HS-27A (cell line): ENCODE measurements at places on chromosomes 6 and 20.

GRCh38 chr20:15913391-15914025, 659.7 kb downstream of the KIF16B start:
- DNase-seq, result no peak

GRCh38 chr6:161242113-161242512, 31.7 kb downstream of the AGPAT4 start:
- no peak for DNase-seq

- DNase-seq, result no peak
Measured at GRCh38 chr6:168885751-168886742, 367.6 kb downstream of the THBS2 start.

GRCh38 chr20:50110141-50111047, 2.6 kb downstream of the UBE2V1 start:
- DNase-seq, result no peak

- no peak for DNase-seq
Measured at GRCh38 chr20:3932681-3933080, 43.5 kb downstream of the PANK2 start.

DNA sequence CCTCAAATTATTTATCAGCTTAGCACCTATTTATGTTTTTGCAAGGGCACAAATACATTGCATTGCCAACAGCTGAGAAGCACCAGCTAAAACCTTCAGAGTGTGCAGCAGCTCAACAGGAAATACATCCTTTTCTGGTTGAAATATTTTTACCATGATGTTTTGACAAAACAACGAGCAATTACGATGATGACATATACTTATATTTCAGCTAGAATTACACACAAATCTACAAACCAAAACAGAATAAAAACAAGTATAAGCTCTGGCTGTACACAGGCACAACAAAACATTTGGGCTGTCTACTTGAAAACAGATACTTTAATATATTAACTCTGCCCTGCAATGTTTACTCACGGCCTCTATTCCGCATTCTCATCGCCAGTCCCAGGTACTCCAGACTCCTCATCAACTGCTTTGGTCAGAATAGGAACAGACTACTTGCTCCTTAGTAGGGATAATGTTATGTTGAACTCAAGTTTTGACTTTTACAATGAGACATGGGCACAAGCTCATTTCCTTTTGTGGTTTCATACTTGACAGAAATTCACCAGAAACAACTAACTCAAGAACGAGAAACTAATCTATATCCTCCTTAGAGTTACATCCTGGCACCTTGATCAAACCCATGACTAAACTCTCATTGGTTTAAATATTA, 377.6 kb downstream of the ESR1 start:
- no peak for DNase-seq

- DNase-seq, result peak; percentile 82
Measured at GRCh38 chr6:112468359-112468758, 121.2 kb downstream of the RFPL4B start.

- no peak for DNase-seq
Measured at GRCh38 chr20:57754190-57754589, 44.4 kb upstream of the PMEPA1 start.

- DNase-seq, result peak; percentile 46
Measured at GRCh38 chr6:101195588-101195987, 197.9 kb upstream of the GRIK2 start.

DNA sequence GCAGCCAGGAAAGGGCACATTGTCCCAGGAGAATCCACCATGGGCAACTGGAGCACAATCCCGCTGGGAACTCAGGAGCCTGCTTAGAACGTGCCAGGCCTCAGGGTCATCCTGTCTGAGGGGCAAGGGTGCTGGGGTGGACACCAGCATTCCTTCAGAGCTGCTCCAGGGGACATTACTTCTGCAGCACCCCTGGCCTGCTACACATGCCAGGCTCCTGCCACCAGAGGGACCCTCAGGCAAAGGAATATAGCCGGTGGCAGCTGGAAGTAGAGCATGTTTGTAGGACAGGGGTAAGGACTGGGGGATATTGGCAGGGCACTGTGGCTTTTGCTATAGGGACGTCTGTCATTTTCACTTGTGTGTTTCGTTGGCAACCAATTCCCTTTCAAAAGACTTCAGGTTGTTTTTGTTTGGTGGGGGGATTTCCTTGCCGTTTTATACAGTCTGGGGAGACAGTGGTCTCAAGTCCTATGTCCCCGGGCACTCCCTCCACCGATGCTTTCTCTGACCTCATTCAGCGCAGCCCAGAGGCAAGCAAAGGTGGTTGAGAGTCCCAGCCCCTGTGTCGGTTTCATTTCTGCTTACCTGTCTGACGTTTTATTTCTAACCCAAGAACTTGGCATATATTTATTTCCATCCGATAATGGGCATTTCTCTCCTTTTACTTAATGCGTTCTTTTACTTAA, 130.8 kb downstream of the JPH2 start:
- DNase-seq, result no peak

GRCh38 chr20:1319051-1319450, 9.9 kb downstream of the SDCBP2 start:
- DNase-seq, result no peak

GRCh38 chr6:155213611-155214372, 50.0 kb upstream of the CLDN20 start:
- DNase-seq, result no peak

GRCh38 chr20:8930726-8931125, 138.2 kb upstream of the PLCB4 start:
- DNase-seq, result no peak

GRCh38 chr6:84344005-84344404, 116.6 kb upstream of the CEP162 start:
- no peak for DNase-seq

DNA sequence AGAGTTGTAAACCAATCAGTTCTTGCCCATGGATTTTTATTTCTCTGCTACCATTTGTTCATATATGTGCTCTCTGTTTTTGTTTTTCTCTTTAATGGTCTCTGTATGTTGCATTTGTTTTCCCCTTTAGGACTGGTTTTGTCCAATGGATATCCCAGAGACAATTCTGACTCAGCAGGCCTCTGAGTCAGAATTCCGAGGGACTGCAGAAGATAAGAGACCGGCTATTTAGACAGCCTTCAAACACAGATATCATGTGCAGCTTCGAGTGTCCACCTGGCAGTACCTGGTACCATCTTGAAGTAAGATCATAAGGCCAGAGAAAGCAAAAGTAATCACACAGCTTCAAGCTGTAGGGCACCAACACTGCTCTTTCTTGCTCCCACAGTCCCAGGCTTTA, 125.5 kb downstream of the ELOVL4 start:
- no peak for DNase-seq

DNA sequence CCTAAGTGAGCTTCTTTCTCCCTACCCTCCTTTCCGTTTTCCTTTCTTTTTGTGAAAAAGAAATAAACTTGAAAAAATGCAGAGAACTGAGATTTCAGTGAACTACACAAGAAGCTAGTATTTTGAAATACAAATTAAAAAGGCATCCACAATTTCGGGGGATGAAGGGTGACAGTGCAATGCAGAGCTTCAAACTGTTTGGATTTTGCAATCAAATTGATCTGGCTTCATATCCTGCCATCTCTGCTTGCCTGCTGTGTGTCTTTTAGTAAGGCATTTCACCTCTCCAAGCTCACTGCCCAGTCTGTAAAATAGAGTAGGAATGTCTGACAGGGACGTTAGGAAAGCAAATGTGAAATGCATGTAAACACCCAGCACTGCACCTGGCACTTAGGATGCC, 258.0 kb downstream of the HACE1 start:
- no peak for DNase-seq

GRCh38 chr6:130372786-130373185, 7.0 kb downstream of the TMEM200A start:
- no peak for DNase-seq

GRCh38 chr6:148441454-148441911, 98.8 kb downstream of the SASH1 start:
- peak; percentile 73 for DNase-seq

GRCh38 chr20:14203657-14204056, 133.8 kb downstream of the FLRT3 start:
- no peak for DNase-seq

DNA sequence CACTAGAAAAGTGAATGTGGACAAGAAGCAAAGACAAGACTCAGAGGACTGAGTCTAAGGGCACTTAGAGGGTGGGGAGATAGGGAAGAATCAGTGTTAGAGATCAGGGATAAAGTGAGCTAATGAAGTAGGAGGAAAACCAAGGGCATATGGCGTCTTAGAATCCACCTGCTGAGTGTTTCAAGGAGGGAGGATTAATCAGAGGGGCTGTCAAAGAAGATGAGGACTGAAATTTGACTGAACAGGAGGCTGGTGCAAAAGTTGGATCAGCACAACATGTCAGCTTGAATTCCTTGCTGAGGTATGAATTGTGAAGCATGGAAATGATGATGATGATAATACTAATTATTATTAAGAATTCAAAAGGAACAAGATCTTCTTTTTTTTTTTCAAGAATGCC, 39.4 kb downstream of the PLCB4 start:
- DNase-seq, result no peak

- DNase-seq, result no peak
Measured at GRCh38 chr6:46419576-46420002, 71.7 kb downstream of the RCAN2 start.

DNA sequence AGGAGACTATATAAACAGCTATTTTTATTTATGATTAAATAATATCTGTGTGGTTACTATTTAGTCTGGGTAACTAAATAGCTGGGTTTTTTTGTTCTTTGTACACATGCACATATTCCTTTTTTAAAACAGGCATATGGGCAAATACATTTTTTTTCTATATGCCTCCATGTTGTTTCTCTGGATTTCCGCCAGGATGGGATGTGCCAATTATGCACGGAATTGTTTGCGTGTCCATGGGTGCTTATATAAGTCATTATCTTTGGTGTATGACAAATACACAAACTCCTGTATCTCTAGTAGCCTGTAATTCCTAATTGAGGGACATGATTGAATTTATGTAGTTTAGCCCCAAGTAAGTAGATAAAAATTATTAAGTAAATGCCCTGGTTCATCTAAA, 226.9 kb downstream of the BCKDHB start:
- no peak for DNase-seq

DNA sequence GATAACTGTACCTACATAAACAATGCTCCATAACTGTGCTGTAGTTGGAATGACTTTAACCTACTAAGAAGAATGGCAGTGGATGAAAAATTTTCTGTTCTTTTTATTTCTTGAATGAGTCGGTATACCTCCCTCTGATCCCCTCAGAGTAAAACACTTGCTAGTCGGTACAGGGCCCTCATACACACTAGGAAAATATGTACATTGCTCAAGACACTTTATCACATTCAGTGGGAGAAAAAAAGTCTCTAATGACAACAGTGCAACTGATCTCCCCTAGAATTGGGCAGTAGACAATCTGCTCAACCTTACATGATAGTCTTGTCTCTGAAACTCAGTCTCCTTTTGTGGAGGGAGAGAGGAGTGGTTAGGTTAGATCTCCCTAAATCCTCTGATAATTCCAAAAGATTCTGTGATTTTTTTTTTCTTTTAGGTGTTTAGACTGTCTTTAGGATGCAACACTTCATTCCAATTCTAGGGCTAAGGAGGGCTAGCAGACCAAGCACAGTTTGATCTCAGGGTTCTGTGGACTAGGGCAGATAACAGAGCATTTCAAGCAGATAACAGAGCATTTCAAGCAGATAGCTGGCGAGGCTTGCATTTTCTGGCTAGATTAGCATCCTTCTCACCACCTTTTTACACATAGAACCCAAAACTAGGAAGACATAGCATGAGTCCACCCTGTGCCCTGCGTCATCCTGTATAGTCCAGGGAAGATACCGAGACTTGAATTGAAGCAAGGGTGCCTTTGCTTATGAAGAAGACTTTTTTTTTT, 100.3 kb upstream of the TNFAIP3 start:
- DNase-seq, result no peak

DNA sequence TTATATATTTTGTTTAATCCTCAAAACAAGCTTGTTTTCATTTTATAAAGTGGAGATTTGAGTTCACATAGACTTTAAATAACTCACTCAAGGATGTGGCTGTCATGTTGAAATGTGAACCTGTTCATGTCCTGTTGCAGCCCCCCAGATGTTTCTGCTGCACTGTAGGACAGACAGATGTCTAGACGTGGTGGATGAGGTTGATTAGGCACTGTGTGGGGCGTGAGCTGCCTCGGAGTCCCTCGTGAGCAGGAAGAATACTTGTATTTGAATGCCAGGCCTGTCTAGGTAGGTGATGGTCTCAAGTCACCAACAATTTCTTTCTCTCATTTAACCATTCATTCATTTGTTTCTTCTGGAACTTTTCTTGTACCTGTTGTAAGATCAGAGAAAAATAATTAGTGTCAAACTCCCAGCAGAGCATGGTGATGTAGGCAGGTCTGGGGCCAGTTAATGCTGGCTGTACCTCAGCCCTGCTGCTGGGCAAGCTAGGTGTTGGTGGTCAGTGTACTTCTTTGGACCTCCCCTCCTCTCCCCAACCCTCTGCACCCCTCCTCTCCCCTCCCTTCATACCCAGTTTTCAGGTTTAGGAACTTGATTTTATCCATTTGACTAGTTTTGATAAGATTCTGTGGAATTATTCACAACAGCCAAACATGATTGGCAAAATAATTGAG, 34.0 kb downstream of the AFDN start:
- no peak for DNase-seq

GRCh38 chr6:157648561-157648960, 174.5 kb upstream of the SNX9 start:
- DNase-seq, result no peak

DNA sequence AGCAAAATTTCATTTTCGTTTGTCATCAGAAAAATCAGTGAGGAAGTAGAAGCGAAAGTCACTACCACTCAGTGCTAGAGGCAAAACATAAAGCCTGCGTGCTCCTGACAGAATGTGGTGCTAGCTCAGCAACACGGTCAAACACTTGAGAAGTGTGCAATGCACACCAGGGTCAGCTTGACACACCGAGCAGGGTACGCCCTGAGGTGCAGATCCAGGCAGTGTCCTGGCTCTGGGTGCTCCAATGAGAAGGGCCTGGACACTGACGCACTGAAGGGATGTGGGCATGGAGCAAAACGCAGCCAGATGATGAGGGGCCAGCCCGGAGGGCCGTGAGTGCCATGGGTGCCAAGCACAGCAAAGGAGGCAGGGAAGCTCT, 5.9 kb downstream of the RNASET2 start:
- no peak for DNase-seq

- no peak for DNase-seq
Measured at GRCh38 chr6:128574402-128574801, 54.0 kb upstream of the PTPRK start.

DNA sequence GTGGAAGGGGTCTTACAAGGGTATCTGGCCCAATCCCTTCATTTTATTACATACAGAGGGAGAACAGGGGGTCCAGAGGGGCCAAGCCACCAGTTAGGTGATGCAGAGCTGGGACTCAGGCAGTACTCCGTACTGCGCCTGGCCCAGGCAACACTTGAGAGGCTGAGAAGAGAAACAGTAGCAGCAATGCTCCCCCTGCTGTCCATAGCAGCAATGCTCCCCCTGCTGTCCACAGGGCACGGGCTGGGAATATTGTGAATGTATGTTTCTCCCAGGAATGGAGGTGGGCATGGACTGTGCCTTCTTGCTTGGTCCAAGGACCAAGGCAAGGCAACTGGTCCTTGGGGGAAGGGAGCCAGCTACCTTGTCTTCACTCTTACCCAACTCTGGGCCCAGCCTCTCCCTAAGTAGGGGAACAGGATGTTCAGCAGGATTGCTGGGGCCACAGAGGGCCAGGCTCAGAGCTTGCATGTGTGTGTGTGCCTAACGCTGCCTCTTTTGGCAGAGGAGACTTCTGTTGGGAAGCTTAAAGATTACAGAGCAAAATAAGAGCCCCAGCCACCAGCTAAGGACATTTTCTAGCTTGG, 14.8 kb upstream of the FAM83C start:
- no peak for DNase-seq

- DNase-seq, result no peak
Measured at GRCh38 chr20:45946149-45946970, 11.9 kb downstream of the PCIF1 start.
